ENCODE measurements at places on chromosomes 1 and 21.

GRCh38 chr1:173853074-173853473 is 14.7 kb downstream of the GAS5 start:
- no peak for DNase-seq

GRCh38 chr1:175742790-175743459 is 470 bp downstream of the TNR start:
- DNase-seq: peak; percentile 69

- DNase-seq: no peak
These were observed 35.2 kb downstream of the PTBP2 start for GRCh38 chr1:96756789-96757188.

DNA sequence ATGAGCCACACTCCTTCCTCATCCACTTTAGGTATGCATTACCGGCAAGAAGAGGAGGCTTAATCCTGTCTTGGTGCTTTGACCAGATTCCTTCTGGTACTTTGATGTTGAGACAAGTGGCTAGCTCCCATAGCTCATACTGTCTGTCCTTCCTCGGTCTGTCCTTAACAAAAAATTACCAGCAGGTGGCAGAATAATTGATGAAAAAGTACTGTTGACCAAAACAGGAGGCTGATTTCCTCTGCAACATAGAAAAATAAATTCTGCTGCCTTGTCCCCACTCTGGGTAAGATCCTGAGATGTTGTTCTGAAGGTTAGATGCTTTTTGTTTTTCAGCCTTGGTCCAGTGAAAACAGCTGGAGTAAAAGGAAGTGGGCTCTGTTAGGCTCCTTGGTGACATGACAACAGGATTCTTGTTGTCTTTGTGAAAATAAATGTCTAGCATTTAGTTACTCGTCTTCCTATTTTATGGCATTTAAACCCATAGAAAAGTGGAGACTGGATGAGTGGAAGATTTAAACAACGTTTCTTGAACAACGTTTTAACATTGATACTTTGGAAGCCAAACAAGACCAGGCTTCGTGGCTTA is 11.2 kb upstream of the HJV start:
- DNase-seq: no peak

DNA sequence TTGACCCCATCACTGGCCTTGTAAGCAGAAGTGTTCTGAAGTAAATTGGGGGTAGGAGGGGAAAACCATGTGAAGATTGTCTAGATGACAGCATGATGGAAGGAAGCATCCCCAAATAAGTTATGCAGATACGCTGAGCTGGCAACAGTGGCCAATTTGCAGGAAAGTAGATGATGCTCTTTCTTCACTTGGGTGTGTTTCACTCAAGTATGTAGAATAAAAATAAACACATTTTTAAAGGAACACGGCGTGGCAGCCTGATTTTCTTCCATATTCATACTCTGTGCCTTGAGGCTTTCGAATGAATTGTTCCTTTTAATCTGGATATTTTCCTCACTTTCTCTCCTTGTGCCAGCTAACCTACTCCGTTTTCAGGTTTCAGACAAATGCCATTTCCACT is 295.5 kb upstream of the DPYD start:
- DNase-seq: no peak

- no peak for DNase-seq
These were observed 97.9 kb downstream of the USH2A start for GRCh38 chr1:216325336-216325735.

Measured in hematopoietic multipotent progenitor cell (in vitro differentiated cells).